ENCODE measurements at places on chromosomes 1 and 21.

DNA sequence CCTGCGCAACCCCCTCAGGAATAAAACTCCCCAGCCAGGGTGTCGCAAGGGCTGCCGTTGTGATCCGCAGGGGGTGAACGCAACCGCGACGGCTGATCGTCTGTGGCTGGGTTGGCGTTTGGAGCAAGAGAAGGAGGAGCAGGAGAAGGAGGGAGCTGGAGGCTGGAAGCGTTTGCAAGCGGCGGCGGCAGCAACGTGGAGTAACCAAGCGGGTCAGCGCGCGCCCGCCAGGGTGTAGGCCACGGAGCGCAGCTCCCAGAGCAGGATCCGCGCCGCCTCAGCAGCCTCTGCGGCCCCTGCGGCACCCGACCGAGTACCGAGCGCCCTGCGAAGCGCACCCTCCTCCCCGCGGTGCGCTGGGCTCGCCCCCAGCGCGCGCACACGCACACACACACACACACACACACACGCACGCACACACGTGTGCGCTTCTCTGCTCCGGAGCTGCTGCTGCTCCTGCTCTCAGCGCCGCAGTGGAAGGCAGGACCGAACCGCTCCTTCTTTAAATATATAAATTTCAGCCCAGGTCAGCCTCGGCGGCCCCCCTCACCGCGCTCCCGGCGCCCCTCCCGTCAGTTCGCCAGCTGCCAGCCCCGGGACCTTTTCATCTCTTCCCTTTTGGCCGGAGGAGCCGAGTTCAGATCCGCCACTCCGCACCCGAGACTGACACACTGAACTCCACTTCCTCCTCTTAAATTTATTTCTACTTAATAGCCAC is 696 bp downstream of the TGFB2 start:
- DNase-seq, result no peak

- no peak for DNase-seq
These were observed 246.6 kb upstream of the AJAP1 start for GRCh38 chr1:4407851-4408250.

GRCh38 chr1:228852024-228852423 is 116.7 kb downstream of the RHOU start:
- DNase-seq, result no peak

- DNase-seq, result no peak
These were observed 57.6 kb upstream of the KIF1B start for GRCh38 chr1:10152709-10153284.

- no peak for DNase-seq
These were observed 540.9 kb downstream of the LMO4 start for GRCh38 chr1:87869567-87869966.

- DNase-seq, result no peak
These were observed 45.9 kb downstream of the SAMD13 start for GRCh38 chr1:84347271-84347931.

DNA sequence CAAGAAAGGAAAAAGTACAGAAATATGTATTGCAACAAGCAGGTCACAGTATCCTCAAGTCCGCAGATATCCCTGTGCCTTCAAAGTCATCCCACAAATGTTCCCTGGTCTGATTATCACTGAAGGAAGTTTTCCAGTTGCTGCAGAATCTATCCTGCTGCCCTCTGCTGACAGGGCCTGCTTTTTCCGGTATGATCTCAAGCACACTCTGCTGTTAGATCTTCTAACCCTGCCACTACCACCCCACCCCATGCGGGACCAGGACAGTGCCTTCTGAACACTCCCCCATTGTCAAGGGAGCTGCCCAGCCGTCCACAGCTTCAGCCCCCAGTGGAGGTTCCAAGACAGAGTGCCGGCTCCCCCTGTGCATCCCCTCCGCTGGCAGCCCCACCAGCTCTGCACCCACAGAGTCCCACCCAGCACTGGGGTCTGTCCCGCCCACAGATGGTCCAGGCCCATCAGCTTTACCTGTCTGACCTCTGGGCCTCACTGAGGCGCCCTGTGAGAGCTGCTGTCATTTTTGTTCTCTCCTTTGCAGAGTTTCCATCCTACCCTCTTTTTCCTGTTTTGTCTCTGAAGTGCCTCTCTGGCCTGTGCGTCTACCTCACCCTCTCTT is 27.9 kb downstream of the FAM163A start:
- no peak for DNase-seq

GRCh38 chr1:68016381-68016780 is 34.0 kb downstream of the DIRAS3 start:
- no peak for DNase-seq

DNA sequence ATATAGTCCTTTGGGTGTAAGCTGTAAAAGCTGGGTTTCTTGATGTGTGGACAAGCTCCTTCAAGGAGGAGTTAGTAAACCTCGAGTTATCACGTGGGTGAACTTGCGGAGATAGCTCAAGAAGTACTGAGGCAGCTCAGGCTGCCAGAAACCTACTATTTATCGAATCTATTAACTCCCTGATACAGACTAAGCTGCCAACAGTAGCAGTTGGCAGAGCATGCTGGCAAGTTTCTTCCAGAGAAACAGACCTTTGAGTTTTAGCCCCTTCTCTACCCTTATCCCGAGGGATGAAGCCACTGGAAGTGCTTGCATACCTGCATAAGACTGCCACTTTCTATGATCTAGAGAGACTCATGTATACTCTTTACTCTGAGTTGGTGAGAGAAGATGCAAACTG is 624.5 kb upstream of the USP24 start:
- no peak for DNase-seq

- no peak for DNase-seq
These were observed 50.9 kb downstream of the SLC44A3 start for GRCh38 chr1:94871031-94871430.

- no peak for DNase-seq
These were observed 46.1 kb upstream of the CD34 start for GRCh38 chr1:207956986-207957385.

- no peak for DNase-seq
These were observed 72.9 kb downstream of the TRIM11 start for GRCh38 chr1:228333739-228334115.

DNA sequence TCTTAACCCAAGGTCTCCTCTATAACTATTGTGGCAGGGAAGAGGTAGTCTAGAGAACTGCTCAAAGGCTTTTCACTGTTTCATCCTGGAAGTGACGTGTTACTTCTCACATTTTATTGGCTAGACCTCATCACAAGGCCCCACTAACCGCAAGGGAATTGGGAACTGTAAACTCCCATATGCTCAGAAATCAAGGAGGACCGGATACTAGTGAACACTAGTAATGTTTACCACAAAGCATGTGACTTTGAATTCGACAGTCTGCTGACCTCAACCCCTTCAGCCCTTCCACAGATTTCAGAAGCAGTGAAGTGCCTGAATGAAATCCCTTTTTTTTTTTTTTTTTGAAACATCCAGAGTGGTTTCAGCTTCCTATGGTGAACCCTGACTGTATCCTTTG is 3.4 kb upstream of the EEIG2 start:
- no peak for DNase-seq

DNA sequence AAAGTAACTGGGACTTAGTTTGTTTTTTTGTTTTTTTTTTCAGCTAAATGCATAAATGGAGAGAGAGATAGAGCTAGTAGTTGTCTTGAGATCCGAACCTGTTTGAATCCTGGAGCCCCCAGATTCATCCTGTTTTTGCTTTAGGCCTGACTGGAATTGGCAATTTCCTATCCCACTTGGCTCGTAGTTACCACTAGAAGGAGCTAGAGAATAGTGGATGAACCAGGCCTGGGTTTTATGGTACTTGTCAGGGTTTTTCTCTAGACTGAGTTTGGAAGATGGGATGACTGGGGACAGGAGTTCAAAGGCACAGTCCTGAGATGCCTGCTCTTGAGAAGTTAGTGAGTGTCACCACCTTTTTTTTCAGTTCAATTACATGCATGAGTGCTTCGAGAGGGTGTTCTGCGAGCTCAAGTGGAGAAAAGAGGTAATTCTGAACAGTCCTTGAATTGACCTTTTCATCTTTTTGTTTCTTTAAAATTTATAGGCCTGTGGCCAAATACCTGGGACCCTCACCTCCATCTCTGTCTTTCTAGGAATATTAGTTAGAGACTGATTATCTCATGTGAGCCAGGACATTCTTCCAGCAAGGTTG is 23.4 kb downstream of the CELF3 start:
- DNase-seq, result no peak

DNA sequence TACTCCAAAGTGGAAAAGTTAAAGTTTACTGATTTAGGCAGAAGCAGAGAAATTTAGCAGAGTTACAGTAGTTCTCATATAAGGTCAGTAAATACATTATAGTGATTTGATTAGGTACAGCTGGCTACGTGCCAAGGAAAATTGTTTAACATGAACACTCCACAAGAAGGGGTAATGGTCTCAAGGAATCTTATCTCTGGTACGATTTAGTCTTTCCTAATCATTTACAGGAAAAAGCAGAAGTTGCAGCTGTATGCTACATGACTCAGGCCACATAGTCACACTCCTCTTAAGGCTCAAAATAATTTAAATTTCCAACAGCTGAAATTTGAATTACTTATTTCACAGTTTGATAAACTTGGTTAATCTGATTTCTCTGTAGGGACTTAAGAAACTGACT is 36.9 kb upstream of the OR2B11 start:
- DNase-seq, result no peak

DNA sequence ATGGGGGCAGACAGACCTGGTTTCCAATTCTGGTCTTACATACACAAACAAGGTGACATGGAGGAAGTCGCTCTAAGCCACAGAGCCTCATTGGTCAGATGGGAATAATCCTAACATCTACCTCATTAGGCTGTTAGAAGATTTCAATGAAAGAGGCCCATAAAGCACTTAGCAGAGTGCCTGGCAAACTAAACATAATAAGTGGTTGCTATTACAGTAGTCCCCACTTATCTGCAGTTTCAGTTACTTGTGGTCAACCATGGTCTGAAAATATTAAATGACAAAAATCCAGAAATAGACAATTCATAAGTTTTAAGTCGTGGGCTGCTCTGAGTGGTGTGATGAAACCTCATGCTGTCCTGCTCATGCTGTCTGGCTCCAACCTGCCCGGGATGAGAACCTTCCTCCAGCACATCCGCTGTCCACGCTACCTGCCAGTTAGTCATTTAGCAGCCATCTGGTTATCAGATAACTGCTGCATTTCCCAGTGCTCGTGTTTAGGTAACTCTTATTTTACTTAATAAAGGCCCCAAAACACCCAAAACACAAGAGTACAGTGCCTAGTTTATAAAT is 112.3 kb downstream of the DDX20 start:
- no peak for DNase-seq

DNA sequence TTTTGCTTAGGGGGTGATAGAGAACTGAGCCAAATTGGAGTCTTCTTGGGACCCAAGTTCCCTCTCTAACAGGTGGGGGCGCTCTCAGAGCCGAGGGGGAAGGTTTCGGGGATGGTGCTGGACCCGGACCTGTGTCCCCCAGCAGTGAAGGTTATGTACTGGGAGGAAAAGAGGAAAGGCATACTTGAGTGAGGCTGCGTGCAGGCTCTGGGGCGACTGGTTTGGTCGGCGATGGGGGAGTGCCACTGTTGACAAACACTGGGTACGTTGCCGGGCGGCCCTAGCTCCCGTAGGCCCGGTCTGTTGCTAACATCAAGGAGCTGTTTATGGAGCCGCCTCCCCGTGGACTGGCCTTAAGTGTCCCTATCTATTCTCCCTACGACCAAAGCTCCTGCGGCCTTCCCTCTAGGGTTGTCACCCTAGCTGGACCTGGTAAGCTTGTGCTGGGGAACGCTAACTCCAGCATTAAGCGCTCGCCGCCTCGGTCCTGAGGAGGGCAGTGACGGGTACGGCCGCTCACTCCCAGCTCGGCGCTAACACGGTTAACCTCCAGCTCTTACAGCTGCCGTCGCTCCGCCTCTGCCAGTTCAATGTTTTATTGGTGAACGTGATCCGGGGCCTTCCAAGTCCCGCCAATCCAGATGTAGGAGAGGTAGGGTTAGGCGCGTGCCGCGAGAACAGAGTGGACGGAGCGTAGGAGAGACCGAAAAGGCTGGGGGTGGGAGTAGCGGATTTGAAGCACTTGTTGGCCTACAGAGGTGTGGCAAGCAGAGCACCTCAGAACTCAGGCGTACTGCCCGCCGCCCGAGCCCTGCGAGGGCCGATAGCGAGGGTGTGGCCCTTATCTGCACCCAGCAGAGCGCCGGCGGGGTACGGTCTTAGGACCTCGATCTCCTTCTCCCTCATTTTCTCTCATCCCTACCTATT is at the start of gene PPOX:
TSS of gene PPOX (plus strand) at position 685 of the 927 bp plus-strand sequence. CDS start 422 bp downstream, outside the sequence.
- peak; percentile 86 for DNase-seq

DNA sequence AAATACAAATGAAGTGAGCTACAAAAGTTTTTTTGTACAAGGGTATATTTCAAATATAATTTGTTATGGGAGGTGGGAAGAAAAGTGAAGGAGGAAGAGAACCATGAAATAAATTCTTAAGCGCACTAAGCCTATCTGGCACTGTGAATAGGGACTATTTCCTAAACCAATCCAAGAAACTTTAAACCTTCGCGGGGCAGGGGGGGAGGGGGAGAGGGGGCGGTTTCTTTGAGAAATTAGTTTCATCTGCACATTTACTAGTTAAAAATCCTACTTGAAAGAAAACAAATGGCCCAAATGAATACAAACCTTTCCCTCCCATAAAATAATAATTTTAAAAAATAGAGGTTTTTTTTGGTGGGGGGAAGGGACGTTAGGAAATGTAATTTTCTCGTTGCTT is 364 bp downstream of the GOLPH3L start:
- DNase-seq, result no peak

DNA sequence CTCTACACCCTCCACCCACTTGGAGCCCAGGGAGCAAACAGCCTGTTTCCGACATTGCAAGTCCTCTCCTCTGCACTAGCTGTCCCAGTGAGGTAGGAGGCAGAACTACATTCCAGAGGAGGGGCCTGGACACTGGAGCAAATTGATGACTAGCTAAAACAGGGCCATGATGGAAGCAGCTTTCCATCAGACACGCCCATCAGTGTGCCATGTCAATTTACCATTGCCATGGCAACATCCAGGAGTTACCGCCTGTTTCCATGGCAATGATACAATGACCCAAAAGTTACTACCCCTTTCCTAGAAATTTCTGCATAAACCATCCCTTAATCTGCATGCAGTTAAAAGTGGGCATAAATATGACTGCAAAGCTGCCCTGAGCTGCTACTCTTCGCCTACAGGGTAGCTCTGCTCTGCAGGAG is 647.1 kb downstream of the PTPRU start:
- DNase-seq, result no peak

- DNase-seq, result no peak
These were observed 55.9 kb downstream of the HNRNPR start for GRCh38 chr1:23288201-23288600.

DNA sequence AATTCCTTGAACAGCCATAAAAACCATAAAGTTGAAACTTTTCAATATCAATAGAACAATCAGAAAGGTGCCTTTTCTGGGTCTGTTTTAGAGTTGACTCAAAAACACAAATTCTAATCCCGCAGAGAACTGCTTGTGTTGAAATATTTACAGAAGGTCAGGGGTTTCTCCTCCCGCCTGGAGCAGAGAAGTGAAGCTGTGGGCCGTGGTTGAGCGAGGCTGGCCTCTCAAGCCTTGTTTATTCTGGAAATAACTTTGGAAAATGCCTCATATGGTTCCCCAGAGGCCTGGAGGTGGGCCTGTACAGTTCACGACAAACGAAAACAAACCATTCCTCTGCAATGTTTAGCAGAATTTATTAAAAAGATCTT is 90.8 kb upstream of the ERRFI1 start:
- DNase-seq, result no peak
